ENCODE measurements at places on chromosomes 7 and 10.

DNA sequence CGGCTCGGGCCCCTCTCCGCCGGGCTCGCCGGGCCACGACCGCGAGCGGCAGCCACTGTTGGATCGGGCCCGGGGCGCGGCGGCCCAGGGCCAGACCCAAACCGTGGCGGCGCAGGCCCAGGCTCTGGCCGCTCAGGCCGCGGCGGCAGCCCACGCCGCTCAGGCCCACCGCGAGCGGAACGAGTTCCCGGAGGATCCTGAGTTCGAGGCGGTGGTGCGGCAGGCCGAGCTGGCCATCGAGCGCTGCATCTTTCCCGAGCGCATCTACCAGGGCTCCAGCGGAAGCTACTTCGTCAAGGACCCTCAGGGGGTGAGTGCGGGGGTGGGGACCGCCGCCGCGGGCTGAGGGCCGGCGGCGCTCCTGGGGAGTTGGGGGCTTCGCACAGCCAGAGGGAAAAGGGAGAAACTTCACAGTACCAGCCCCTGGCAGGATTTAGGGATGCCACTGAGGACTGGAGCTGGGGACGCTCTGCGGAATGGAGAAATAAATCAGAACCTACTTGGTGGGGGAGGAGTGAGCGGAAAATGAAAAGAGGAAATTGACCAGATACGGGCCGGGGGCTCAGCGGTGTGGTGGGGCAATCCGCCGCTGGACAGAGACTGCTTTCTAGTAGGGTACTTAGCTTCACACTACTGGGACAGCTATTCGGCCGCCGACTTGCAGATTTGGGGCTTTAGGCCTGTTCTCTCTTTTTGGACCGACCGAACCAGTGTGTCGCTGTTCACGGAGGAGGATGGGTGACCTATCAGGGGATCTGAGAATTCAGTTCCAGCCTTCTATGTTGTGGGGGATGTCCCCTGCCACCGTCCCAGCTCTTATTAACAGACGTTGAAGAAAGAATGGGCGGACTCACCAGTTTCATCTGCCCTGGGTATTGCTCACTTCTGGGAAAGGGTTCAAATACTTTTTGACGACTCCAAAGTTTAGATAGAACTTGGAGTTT is 669 bp downstream of the PI4K2A start:
- DNase-seq, result no peak

- no peak for DNase-seq
Observed at GRCh38 chr10:90407131-90407530, 450.7 kb downstream of the HTR7 start.

GRCh38 chr7:114081606-114082425 is 163.0 kb upstream of the PPP1R3A start:
- DNase-seq, result peak; percentile 29

DNA sequence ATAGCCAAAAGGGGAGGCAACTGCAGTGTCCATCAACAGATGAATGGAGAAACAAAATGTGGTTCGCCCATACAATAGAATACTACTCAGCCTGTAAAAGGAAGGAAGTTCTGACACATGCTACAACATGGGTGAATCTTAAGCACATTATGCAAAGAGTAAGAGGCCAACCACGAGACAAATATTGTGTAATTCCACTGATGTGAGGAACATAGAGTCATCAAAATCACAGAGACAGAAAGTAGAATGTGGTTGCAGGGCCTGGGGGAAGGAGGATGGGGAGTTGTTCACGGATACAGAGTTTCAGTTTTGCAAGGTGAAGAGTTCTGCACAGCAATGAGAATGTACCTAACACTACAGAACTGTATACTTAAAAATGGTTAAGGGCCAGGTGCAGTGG is 13.7 kb upstream of the C10orf71 start:
- no peak for DNase-seq

GRCh38 chr10:51001587-51001986 is 72.7 kb upstream of the PRKG1 start:
- DNase-seq, result no peak

Measured in HFF-Myc (cell line).